Muscle of arm (tissue), 14 donors: ENCODE measurements at places on chromosomes 11 and 22. TPM values are rescaled to one million over a fixed set of nuclear protein-coding genes. Genes with fewer than 3 reads are reported as not detected.

Gene CARNS1
- polyA plus RNA-seq, result 26.7 TPM

Gene OVCH2
- not detected for polyA plus RNA-seq

Gene SCN3B
- polyA plus RNA-seq, result 26.4 TPM

Gene FGF19
- 0.53 TPM for polyA plus RNA-seq

Gene LMO2
- polyA plus RNA-seq, result not detected

Gene TSPAN4
- polyA plus RNA-seq, result 102 TPM

Gene MUC2
- polyA plus RNA-seq, result 0.04 TPM

Gene P4HA3
- 3.6 TPM for polyA plus RNA-seq

Gene MMP8
- polyA plus RNA-seq, result not detected

Gene CBLIF
- polyA plus RNA-seq, result not detected

Gene OR5D14
- not detected for polyA plus RNA-seq

Gene SLC6A5
- polyA plus RNA-seq, result not detected

Gene RAG1
- 5.9 TPM for polyA plus RNA-seq

Gene TBX10
- polyA plus RNA-seq, result not detected

Gene DDB1
- polyA plus RNA-seq, result 209 TPM

Gene DNAJB7
- polyA plus RNA-seq, result 0.29 TPM

Gene TSPO
- 41.8 TPM for polyA plus RNA-seq

Gene DDTL
- 4.1 TPM for polyA plus RNA-seq

Gene CD3E
- 0.49 TPM for polyA plus RNA-seq

Gene MFRP
- not detected for polyA plus RNA-seq

Gene APOBEC3H
- polyA plus RNA-seq, result not detected

Gene CNTF
- polyA plus RNA-seq, result not detected

Gene CYTH4
- polyA plus RNA-seq, result 4.1 TPM

Gene CNGA4
- 0.33 TPM for polyA plus RNA-seq

Gene SCUBE2
- polyA plus RNA-seq, result 29.7 TPM

Gene MMP7
- polyA plus RNA-seq, result not detected

Gene IL17REL
- polyA plus RNA-seq, result not detected

Gene RELA
- polyA plus RNA-seq, result not detected

Gene OR6A2
- not detected for polyA plus RNA-seq

Gene KIF18A
- 7.4 TPM for polyA plus RNA-seq

Gene ISX
- polyA plus RNA-seq, result not detected

Gene FBLN1
- polyA plus RNA-seq, result 101 TPM

Gene BEST1
- polyA plus RNA-seq, result 3.3 TPM

Gene OTOG
- 0.04 TPM for polyA plus RNA-seq

Gene HPX
- not detected for polyA plus RNA-seq

Gene UBQLNL
- 0.17 TPM for polyA plus RNA-seq

Gene SPINDOC
- polyA plus RNA-seq, result 22.7 TPM
